AG08395 (cell line): ENCODE measurements at places on chromosomes 4 and X.

DNA sequence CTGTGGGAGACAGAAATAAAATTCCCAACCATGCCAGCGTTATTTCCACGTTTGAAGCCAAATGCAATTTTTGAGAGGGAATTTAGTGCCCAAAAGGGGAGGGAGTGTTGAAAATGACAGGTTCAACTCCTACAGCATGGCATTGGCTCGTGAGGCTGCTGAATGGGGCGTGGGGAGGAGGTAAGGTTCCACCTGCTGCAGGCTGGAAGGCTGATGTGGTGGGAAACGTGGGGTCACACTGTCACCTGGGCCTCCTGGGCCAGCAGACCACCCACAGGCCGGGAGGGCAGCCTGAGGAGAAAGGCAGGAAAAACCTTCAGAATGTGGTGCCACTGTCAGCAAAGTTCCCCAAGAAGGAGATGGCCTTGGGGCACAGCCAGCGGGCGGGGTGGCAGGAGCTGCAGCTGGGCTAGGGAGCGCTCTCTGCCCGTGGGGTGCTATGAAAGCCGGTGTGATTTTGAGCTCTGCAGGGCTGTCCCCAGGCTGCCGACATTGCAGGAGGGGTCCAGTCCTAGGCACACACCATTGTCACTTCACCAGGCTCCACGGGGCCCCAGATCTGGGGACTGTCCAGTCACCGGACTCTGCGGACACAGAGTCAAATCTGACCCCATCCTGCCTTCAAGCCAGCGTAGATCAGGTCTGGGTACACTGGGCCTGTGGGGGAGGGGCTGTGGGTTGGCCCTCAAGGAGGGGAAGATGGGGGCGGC lies 19.6 kb downstream of the MSANTD1 start:
- DNase-seq, result no peak

GRCh38 chrX:75421688-75422230 lies 101.1 kb downstream of the ZDHHC15 start:
- DNase-seq, result no peak

- DNase-seq, result peak; percentile 33
Observed at GRCh38 chr4:176034499-176034898, 31.1 kb upstream of the WDR17 start.

- DNase-seq, result peak; percentile 26
Observed at GRCh38 chr4:110197529-110198042, 829 bp downstream of the ELOVL6 start.

DNA sequence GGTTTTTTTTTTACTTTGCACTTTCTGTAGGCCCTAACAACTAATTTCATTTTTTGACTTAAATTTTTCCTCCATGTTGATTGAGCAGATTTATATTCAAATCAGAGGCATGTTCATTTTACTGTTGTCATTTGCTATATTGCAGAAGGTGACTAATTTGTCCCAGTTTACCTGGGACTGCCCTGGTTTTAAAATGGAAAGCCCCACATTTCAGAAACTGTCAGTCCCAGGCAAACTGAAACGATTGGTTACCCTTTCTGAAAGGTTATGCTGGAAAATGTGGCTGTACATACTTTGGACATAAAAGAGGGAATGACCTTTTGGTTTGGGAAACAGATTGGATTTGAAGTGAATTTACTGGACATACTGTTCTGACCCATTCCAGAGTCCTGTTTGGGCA lies 160.0 kb downstream of the SPCS3 start:
- no peak for DNase-seq

DNA sequence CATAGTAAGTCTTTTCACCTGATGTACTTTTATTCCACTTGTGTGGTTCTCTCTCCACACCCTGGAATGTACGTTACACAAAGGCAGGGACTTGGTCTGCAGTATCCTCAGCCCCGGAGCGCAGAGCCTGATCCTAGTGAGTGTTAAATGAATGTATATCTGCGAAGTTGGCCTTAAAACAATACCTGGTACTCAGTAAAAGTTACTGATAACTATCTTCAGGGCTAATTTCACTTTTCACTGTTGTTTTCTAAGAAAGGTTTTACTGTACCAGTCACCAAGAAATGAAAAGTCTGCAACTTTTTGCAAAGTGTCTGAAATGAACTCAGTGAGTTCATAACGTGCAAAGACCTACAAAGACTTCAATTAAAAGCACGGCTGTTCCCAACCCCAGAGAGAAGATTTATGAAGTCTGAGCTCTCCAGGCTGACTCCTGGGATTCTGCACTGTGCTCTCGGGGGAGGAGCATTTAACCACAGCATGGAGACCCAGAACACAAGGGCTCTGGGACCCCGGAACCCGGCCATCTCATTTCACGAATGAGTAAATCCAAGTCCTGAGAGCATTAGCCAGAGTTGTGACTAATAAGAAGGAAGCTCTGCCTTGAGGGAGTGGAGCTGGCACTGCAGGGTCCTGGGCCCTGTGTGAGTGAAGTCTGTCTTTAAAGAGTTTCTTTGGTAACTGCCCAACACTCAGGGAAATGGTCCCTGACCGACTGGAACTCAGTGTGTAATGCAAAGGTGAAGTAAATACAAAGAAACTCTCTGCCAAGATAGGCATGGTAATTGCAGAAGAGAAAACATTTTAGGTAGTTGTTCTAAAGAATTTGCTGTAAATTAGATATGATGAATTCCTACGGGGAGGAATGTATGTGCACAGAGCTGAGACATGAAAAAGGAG lies 165.8 kb downstream of the NSUN7 start:
- DNase-seq, result peak; percentile 50

GRCh38 chr4:5691491-5692132 lies 16.7 kb downstream of the EVC2 start:
- no peak for DNase-seq

GRCh38 chr4:127618427-127618826 lies 14.3 kb upstream of the INTU start:
- no peak for DNase-seq

- DNase-seq, result no peak
Observed at GRCh38 chrX:15523088-15523487, 22.5 kb downstream of the BMX start.

- DNase-seq, result no peak
Observed at GRCh38 chr4:150126201-150126863, 48.1 kb downstream of the DCLK2 start.

DNA sequence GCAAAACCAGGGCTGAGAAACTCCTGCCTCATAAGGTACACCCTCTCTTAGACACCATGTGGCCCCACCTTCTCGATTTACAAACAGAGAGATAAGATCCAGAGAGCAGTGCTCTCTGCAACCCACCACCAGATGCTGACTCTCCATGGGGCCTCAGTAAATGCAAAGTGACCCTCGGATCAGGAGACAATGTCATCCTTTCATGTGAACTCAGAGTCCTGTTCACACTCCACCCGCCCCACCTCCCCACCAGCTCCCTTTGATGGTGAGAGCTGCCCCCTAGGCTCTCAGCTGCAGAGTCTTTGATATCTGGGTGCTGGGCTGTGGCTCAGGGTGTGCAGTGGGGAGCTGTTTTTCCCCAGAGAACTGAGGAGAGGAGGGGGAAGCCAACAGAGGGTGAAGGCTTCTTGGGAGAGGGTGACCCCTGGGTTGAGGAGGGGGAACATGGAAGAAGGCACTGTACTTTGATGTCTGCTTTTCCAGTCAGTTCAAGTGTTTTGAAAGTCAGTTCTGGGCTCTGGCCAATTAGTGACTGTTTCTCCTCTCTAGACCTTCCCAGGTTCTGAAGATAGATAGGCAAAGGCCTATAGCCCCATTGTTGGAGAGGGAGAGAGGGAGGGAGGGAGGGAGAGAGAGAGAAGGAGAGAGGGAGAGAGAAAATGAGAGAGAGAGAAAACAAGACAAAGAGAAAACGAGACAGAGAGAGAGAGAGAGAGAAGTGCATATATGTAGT lies 88.2 kb downstream of the SCD5 start:
- DNase-seq, result no peak
